ENCODE measurements at places on chromosomes 12 and 14. TPM values are rescaled to one million over a fixed set of nuclear protein-coding genes. Genes with fewer than 3 reads are reported as not detected.
A peak's percentile ranks its signal among the peaks of the same experiment; 100 is the strongest.

DNA sequence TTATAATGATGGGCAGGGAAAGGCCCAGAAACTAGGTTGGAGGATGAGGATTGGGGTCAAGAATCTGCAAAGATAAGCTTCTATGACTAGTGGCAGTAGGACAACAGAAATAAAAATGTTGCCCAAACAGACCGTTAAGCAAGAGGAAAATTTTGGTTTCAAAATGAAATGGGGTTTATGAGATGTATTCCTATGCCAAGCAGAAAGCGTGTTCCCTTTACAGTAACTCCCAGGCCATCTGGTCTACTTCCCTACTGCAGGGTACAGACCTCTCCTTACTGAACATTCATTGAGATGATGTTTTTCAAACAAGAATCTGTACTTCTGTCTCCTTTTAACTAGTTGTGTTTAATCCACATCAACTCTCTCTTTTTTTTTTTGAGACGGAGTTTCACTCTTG is 20.4 kb upstream of the TMEM229B start:
- no peaks in the 10 kb centered on the region for H3K36me3 ChIP-seq
- H3K4me1 ChIP-seq = peaks cover 1% of the 10 kb centered on the region
- DNase-seq = peak; percentile 56

- DNase-seq = no peak
- H3K36me3 ChIP-seq = peaks cover 3% of the 10 kb centered on the region
- H3K27me3 ChIP-seq = no peaks in the 10 kb centered on the region
- H3K4me3 ChIP-seq = no peak overlapping the region
- peaks cover 9% of the 10 kb centered on the region for H3K4me1 ChIP-seq
Measured at GRCh38 chr14:90721619-90722305, 94.5 kb downstream of the TTC7B start.

GRCh38 chr12:77645966-77646598 is 184.6 kb upstream of the NAV3 start:
- H3K4me3 ChIP-seq = no peak overlapping the region
- no peaks in the 10 kb centered on the region for H3K36me3 ChIP-seq
- DNase-seq = no peak
- no peaks in the 10 kb centered on the region for H3K27me3 ChIP-seq
- no peaks in the 10 kb centered on the region for H3K4me1 ChIP-seq

GRCh38 chr14:101755591-101756324 is 5.8 kb upstream of the PPP2R5C start:
- H3K36me3 ChIP-seq = no peaks in the 10 kb centered on the region
- peaks cover 18% of the 10 kb centered on the region for H3K27me3 ChIP-seq
- H3K27ac ChIP-seq = no peak overlapping the region
- no peak for DNase-seq

DNA sequence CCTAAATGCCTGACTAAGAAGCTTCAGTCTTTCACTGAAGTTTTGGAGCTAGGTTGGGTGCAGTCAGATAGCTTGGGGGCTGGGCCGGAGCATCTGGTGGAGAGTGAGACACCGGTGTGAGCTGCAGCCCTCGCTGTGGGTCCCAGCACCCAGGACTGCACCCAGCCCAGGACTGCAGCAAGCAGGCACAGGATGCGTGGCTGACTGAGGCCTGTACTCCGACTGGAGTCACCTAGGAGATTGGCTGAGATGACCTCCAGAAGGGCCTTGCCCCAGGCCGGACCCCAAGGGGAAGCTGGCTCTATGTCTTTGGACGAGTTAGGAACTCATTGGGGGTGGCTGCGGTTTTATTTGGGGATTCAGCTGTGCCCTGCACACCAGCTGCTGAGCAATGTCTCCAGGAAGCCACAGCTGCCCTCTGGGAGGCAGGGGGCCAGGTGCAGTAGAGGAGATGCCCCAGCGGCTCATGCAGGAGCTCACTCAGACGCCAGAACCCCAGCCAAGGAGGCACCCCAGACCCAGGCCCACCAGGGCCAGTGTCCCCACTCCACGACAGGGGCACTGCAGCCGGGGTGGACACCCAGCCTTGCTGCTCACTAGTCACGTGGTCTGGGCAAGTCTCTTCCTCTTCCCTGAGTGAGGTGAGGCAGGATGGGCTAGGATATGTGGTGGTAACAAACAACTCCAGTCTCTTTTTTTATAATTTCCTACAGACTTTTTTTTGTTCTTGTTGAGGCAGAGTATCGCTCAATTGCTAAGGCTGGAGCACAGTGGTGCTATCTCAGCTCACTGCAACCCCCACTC is 31.8 kb upstream of the RCOR1 start:
- H3K27me3 ChIP-seq = no peaks in the 10 kb centered on the region
- no peak overlapping the region for H3K27ac ChIP-seq
- H3K4me1 ChIP-seq = peaks cover 10% of the 10 kb centered on the region
- H3K36me3 ChIP-seq = no peaks in the 10 kb centered on the region
- DNase-seq = no peak

- no peaks in the 10 kb centered on the region for H3K36me3 ChIP-seq
- peak; percentile 28 for DNase-seq
- H3K27ac ChIP-seq = no peak overlapping the region
- H3K4me3 ChIP-seq = no peak overlapping the region
- H3K4me1 ChIP-seq = no peaks in the 10 kb centered on the region
Measured at GRCh38 chr14:63342371-63342770, 23.6 kb upstream of the GPHB5 start.

Gene GPR132
- 0.75 TPM for total RNA-seq

Gene PTPRQ
- 0.71 TPM for total RNA-seq

Gene SLC4A8
- 0.80 TPM for total RNA-seq

Data from muscle of leg (tissue), 16 donors.